ENCODE measurements at places on chromosomes 13 and 19. TPM values are rescaled to one million over a fixed set of nuclear protein-coding genes. Genes with fewer than 3 reads are reported as not detected.

DNA sequence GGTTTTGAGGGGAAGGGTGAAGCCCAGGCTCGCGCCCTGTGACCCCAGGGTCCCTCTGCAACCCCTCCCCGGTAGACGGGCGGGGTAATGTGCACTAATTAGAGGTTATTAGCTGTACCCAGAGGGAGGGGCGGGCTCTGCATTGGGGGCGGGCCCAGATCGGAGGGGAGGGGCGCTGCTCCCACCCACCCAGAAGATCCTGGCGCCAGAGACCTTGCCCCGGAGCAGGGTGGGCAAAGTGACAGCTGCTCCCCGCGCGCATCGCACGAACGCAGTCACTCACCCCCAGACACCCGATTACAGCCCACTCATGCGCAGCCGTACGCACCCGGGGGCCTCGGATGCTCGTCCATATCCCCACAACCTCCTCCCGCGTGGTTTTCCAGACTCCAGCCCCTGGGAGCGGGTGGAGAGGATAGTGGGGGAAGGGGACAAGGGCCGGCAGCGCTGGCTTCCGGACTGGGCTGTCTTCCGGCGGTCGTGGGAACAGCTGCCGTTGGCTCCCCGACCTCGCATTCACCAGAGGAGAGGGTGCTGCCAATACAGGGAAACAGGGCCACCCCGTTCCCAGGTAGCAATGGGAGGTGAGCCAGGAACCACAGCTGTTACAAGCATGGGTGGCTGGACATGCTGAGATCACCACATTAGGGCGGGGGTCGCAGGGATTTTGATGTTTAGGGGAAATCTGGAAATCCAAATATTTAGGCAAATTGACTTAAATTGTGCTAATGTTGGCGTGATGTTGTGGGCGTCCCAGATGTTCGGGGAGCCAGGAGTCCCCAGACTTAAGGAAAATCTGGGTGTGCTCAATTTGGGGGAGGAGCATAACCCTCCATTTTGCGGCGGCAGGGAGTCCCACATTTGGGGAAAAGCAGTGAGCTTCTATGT, 2.9 kb upstream of the HOOK2 start:
- DNase-seq, result no peak

GRCh38 chr19:37227996-37228395, 10.0 kb downstream of the ZNF383 start:
- no peak for DNase-seq

GRCh38 chr19:10809651-10810285, 26.2 kb downstream of the TMED1 start:
- DNase-seq, result no peak

- DNase-seq, result peak; percentile 34
Observed at GRCh38 chr19:32570081-32570785, 10.8 kb upstream of the PDCD5 start.

FLT3LG gene
- polyA plus RNA-seq, result 3.2 TPM

DNA sequence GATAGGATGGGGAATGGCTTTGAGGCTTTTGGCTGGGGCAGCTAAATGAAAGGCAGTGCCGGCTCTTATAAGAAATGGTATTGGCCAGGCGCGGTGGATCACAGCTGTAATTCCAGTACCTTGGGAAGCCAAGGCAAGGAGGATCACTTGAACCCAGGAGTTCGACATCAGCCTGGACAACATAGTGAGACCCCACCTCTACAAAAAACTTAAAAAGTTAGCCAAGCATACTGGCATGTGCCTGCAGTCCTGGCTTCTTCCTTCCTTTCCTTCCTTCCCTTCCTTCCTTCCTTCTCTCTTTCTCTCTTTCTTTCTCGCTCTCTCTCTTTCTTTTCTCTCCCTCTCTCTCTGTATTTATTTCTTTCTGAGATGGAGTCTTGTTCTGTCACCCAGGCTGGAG, 3.1 kb downstream of the CA11 start:
- no peak for DNase-seq

GRCh38 chr19:39307822-39308530, 11.8 kb downstream of the IFNL1 start:
- DNase-seq, result no peak

DNA sequence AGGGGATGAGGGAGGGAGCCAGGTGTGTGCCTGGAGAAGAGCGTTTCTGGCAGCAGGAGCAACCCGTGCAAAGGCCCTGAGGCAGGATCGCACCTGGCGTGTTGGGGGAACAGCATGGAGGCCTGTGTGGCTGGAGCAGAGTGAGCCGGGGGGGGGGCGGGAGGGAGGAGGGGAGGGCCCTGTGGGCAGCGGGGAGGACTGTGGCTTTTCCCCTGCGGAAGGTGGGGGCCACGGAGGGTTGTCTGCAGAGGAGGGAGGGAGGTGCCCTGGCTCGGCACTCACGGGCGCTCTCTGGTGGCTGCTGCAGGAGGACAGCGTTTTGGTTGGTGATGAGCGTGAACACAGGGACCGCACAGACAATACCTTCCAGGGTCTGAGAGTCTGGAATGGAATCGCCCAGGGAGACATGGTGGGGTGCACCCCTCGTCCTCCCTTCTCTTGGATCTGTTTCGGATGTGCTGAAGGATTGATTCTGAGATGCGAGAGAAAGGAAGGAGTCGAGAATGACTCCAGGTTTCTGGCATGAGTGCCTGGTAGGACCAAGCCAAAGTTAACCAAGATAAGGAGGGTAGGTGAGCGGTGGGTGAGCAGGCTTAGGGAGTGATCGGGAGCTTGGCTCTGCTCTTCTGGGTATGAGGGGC, 6.5 kb downstream of the RAB11B start:
- DNase-seq, result no peak

GRCh38 chr13:23740002-23740401, 149.2 kb downstream of the MIPEP start:
- DNase-seq, result no peak

ZNF549 gene
- 13.3 TPM for polyA plus RNA-seq

- no peak for DNase-seq
Observed at GRCh38 chr13:82833923-82834322, 1048.4 kb downstream of the SLITRK1 start.

B3GNT8 gene
- 4.9 TPM for polyA plus RNA-seq

DNA sequence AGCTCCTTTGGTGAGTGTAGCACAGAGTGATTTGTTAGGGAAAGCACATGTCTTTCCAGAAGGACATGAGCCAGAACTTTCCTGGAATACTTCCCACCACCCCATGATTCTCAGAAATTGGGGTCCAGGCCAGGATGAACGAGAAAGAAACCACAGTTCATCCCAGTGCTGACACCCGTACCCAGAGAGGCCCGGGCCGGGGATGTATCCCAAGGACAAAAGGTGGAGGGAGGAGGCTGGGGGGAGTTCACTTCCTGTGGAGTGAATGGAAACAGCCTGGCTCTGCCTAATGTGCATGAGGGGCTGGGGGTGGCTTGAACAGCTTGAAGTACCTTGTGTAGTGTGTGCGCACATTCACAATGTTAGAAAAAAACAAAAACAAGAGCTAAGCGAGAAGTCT, 47.5 kb downstream of the CDADC1 start:
- DNase-seq, result no peak

- DNase-seq, result no peak
Observed at GRCh38 chr13:45143346-45143751, 23.0 kb downstream of the GTF2F2 start.

- DNase-seq, result no peak
Observed at GRCh38 chr13:80070024-80070703, 270.8 kb downstream of the SPRY2 start.

ZNF729 gene
- 0.86 TPM for polyA plus RNA-seq

DNA sequence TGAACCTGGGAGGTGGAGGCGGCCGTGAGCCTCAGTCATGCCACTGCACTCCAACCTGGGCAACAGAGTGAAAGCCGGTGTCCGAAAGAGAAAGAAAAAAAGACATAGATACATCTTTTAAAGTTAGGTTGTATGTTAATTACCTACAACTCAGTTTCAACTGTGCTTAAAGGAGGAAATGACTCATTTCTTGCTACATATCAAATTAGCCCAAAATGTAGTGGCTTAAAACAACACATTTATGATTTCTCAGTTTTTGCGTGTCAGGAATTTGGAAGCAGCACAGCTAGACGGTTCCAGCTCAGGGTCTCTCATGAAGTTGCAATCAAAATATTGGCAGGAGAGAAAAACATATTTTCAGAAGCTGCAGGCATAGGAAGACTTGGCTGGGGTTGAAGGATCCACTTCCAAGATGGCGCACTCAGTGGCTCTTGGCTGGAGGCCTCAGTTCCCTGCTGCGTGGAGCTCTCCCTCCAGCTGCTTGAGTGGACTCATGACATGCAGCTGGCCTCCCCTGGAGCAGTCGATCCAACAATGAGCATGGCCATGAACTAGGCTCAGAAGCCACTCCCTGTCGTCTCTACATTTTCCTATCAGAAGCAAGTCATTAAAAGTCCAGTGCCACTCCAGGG, 7.1 kb downstream of the LDLR start:
- DNase-seq, result no peak

DNA sequence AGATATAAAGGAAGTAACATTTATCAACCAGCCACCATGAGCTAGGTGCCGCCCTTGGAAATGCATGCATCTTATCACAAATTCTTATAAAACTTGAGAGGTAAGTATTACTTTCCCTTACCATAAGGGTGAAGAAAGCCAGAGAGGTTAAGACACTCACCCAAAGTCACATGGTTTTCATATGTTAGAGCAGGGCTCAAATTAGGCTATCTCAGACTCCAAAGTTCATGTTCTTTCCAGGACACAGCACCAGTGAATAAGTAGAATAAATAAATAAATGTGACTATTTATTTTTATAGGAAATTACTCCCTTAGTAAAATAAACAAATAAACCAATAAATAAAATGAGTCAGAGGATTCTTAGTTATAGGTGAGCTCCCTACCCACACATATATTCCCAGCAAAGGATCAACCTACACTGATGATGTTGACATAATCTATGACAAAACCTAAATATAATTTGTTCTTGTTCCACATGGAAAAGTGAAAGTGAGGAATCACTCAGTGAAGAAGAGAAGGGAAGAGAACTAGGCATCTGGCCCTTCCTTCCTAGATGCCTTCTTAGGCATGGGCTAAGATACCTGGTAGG, 27.2 kb downstream of the SPRY2 start:
- DNase-seq, result no peak

SPRED3 gene
- polyA plus RNA-seq, result 1.1 TPM

NPAS1 gene
- polyA plus RNA-seq, result 1.6 TPM

EXOC3L2 gene
- 7.1 TPM for polyA plus RNA-seq

LRRC8E gene
- 2.3 TPM for polyA plus RNA-seq

CGB2 gene
- not detected for polyA plus RNA-seq

PRR22 gene
- 1.3 TPM for polyA plus RNA-seq

GRCh38 chr13:48492096-48492440, 40.8 kb downstream of the RCBTB2 start:
- no peak for DNase-seq

DNA sequence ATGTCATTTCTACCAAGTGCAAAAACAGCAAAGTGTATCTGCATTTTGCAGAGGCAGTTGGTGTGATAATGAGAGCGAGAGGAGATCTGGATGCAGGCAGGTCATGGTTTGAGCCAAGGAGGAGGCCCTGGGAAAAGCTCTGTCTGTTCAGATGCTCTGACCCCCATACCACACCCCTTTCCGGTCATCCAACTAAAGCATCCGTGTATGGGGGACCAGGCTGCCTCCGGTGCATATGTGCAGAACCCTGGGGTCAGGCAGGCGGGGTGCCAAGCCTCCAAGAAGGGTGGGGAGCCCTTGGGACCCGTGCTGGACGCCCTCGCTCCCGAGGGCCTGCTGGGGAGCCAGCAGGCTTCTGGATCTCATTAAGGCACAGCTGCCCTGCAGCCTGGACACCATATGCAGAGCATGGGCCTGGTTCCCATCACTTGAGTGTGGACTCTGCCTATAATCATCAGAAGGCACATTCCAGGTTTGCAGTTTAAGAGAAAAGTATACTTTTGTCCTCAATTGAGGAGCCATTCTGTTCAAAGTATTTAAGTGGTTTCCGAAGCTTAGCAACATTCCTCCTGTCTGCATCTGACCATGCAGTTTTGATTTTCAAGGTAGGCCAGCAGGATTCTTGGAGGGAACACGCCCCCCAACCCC, 56.1 kb downstream of the ALOX5AP start:
- DNase-seq, result no peak

GRCh38 chr13:49370371-49370770, 73.5 kb downstream of the CAB39L start:
- no peak for DNase-seq

KIR2DL3 gene
- polyA plus RNA-seq, result not detected

CGB8 gene
- polyA plus RNA-seq, result not detected

DNA sequence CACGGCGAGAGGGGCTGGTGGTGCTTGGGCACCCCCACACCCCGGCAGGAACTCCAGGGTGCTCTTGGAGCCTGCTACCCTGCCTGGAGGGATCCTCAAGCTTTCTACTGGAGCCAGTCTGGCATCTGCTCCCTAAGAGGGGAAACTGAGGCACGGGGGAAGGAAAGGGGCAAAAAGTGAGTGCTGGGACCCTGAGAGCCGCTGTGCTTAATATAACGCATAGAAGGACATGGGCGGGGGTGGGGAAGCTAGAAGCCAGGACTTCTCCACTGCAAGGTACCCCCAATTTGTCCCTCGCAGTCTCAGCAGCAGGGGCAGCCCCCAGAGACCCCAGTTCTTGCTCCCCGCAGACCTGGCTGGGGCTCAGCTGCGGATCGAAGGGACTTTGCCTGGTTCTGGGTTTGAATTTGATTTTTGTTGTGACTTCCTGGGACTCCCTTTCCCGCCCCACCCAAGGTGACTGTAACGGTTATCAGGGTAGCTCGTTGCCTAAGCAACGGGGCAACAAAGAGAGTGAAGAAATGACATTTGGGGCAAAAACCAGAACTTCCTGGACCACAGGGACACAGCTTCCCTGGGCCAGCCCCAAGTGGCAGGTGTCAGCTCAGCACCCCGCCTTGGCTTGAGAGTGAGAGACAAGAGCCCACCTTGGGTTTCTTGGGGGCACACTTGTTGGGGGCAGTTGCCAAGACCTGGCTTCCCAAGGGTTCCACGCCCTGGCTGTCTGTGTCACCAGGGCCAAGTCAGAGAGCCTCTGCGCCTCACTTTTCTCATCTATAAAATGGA, 638 bp downstream of the ADGRE5 start:
- DNase-seq, result no peak

GRCh38 chr19:34430738-34431625, 2.8 kb downstream of the UBA2 start:
- no peak for DNase-seq

DIAPH3 gene
- polyA plus RNA-seq, result 14.0 TPM

GRCh38 chr13:109211616-109212015, 574.8 kb downstream of the IRS2 start:
- DNase-seq, result no peak

GRCh38 chr13:32752997-32753606, 166.8 kb downstream of the PDS5B start:
- DNase-seq, result no peak

DCT gene
- polyA plus RNA-seq, result 0.44 TPM

All from right renal cortex interstitium (tissue), 3 donors.